Frontal cortex (tissue), 4 donors: ENCODE measurements at places on chromosomes 11 and 22. TPM values are rescaled to one million over a fixed set of nuclear protein-coding genes. Genes with fewer than 3 reads are reported as not detected.

The SPINDOC gene
- total RNA-seq, result 13.0 TPM

The OR51E2 gene
- under 0.01 TPM for total RNA-seq

The PYGM gene
- 0.82 TPM for total RNA-seq

The CD3E gene
- total RNA-seq, result not detected
